B cell (primary cell): ENCODE measurements at places on chromosomes 16 and 17. TPM values are rescaled to one million over a fixed set of nuclear protein-coding genes. Genes with fewer than 3 reads are reported as not detected.

Gene RGS11
- 0.12 and 0.39 TPM in 2 replicates for polyA plus RNA-seq

Gene SLC5A11
- polyA plus RNA-seq: 0.84 and 2.1 TPM in 2 replicates

Gene CSH1
- polyA plus RNA-seq: not detected in 2 replicates

DNA sequence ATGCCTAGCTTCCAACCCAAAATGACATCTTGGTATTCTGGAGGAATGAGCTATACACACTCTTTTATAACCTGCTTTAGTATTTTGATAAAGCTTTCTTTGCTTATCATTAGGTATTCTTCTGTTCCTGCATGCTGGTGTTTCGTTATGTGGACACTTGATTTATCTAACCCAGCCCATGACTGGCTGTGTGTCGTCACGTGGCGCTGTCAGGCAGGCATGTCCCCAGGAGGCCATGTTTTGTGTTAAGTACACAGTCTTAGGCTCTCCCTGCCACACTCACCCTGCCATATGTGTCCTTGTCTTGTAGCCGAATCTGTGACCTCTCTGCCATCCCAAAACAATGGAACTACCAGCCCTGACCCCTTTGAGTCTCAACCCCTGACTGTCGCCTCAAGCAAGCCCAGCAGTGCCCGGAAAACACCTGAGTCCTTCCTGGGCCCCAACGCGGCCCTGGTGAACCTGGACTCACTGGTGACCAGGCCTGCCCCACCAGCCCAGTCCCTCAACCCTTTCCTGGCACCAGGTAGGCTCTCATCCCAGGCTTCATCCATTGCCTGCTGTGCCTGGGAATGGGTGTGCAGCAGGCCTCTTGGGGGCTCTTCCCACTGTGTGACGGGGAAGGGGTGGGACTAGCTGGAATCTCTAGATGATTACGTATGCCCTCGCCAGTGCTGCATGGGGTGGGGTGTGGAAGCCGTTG lies 30.8 kb downstream of the B9D1 start:
- DNase-seq: no peak

DNA sequence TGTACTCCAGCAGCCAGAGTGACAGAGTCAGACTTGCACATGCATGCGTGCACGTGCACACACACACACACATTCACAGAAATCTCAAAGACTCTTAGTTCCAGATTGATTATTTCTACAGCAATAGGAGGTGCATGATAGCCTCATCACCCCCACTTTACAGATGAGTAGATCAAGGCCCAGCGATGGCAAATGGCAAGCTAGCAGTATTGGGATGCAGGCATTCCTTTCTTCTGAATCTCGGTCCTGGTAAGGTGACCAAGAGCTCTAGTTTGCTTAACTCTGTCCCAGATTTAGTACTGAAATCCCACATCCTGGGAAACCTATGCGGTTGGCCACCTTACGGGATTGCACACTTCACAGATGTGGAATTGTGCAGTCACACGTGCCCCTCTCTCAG lies 38.6 kb downstream of the ITGAM start:
- DNase-seq: no peak

- DNase-seq: no peak
Measured at GRCh38 chr17:58275417-58275816, 5.3 kb downstream of the MPO start.

- no peak for DNase-seq
Measured at GRCh38 chr17:39579318-39580081, 28.2 kb downstream of the NEUROD2 start.

GRCh38 chr17:29129731-29130130 lies 50.5 kb downstream of the MYO18A start:
- no peak for DNase-seq

DNA sequence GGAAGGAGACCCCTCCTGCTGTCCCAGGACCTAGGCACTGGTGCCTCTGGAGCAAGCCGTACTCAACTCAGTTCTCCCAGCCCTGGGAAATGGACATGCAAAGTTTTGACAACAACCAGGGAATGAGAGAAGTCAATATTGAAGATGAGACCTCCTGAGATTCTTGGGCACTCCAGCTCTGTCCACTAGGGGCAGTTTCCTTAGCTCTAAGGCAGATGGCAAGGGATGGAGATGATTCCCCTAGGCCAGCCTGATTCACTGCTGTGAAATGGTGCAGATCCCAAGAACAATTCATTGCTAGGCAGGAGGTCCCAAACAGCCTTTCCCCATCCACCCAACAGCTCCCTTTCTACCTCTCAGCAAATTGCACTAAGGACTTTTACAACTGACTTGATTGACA lies 20.5 kb upstream of the SDR42E2 start:
- DNase-seq: no peak

DNA sequence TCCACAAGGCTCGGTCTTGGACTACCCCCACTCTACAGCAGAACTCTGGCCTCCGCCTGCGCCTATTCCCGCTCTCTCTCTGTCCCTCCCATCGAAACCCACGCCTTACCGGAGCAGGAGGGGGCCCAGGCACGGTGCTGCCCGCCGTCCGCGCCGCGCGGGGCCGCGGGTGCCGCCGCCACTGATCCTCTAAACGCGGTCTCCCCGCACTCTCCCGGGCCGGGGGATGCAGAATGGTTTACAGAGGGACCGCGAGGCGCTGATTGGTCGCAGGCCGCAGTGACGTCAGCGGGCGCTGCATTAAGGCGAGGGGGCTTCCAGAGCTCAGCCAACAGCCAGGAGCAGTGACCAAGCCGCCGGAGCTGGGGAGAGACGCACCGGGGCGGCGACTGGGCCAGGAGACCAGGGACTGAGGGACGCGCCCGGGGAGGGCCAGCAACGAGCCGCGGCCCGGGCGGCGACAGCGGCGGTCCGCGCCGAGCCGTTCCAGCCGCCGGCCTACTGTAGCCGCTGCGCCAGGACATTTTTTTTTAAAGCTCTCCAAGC lies 747 bp upstream of the LHX1 start:
- DNase-seq: peak; percentile 64

DNA sequence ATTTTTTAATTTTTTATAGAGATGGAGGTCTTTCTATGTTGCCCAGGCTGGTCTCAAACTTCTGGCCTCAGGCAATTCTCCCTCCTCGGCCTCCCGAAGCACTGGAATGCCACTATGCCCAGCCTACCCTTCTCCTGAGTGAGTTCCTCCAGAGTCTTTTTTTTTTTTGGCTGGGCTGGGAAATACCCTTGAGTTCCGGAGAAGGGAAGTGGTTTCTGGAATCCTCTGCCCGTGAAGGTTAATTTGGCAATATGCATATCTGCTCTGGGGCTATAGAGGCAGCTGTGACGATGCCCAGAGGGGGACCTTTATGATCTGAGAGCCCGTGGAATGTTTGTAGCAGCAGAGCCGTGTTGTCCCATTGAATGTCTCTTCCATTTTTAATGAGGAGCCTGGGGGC lies 217.5 kb downstream of the RBFOX1 start:
- DNase-seq: no peak
